Islet precursor cell (in vitro differentiated cells): ENCODE measurements at places on chromosomes 6 and 20.
A peak's percentile ranks its signal among the peaks of the same experiment; 100 is the strongest.

GRCh38 chr6:108080010-108080780 is 5.7 kb upstream of the OSTM1 start:
- DNase-seq, result peak; percentile 95

DNA sequence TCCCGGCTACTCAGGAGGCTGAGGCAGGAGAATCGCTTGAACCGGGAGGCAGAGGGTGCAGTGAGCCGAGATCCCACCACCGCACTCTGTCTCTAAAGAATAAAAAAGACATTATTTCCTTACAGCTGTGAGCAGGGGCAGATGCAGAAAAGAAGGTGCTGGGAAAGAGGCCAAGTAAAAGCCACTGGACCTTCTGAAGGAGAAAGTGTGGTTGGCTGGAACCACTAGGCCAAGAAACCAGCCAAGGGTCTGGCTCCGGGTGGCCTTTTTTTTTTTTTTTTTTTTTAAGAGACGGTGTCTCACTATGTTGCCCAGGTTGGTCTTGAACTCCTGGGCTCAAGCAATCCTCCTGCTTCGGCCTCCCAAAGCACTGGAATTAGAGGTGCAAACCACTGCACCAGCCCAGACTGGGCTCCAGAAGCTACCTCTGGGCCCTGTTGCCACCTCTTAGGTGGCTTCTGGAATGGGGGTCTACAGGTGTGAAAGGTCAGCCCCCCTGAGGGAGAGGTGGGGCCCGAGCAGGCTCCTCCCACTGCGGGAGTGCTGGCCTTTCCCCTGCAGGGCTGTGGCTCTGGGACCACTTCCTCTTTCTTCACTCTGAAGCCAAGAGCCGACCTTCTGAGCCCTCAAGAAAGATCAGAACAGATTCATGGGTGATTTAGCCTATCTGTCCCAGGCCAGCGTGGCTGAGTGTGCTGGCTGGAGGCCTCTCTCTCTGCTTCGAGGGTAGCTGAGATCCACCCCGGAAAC is at the start of gene FGD2:
Gene FGD2, plus strand, starts transcription at position 595 of the 750 bp plus-strand sequence. CDS start 163 bp downstream, outside the sequence.
- no peak for DNase-seq

GRCh38 chr6:52515219-52515960 is 61.5 kb downstream of the TRAM2 start:
- DNase-seq, result no peak

- DNase-seq, result no peak
These were observed 256.5 kb downstream of the TAF4 start for GRCh38 chr20:61809006-61809770.

- no peak for DNase-seq
These were observed 130.1 kb upstream of the SLC2A12 start for GRCh38 chr6:134182528-134182927.

GRCh38 chr6:40852779-40853373 is 186.1 kb downstream of the UNC5CL start:
- peak; percentile 89 for DNase-seq

GRCh38 chr20:22575087-22575721 is 9.2 kb downstream of the FOXA2 start:
- no peak for DNase-seq

DNA sequence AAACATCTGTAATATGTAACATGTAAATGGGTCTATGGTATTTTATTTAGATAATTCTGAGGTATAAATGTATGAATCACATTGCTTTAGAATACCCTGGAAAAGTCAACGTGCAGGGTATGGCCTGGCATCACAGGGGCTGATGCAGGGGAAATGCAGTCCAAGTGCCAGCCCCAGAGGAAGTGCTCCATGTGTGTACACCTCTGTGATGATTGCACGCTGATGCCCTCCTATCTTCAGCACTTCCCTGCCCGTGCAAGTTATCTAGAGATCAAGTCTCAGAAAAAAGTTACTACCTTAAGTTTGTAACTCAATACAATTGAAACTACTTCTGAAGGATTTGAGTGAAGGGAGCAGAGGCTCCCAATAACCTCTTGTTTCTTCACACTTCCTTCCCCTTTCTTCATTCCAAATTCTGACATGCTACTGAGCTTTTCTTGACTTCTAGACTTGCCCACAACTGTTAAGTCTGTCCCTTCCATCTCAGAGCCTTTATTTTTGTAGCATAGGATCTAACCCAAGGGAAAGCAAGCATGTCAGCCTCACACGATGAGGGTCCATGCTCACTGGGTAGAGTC is 2.2 kb downstream of the SMLR1 start:
- DNase-seq, result no peak

DNA sequence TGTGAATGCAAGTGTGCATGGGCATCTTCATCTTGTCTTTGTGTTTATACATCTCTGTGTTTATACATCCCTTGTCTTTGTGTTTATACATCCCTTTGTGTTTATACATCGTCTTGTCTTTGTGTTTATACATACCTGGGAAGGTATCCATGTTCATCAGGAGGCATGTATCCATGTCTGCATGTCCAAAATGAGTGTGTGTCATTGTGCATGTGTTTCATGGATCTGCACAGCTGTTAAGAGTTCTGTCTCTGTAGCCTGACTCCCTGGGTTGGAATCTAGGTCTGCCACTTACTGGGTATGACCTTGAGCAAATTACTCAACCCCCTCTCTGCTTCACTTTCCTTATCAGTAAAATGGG is 50.1 kb upstream of the SIRPA start:
- no peak for DNase-seq

DNA sequence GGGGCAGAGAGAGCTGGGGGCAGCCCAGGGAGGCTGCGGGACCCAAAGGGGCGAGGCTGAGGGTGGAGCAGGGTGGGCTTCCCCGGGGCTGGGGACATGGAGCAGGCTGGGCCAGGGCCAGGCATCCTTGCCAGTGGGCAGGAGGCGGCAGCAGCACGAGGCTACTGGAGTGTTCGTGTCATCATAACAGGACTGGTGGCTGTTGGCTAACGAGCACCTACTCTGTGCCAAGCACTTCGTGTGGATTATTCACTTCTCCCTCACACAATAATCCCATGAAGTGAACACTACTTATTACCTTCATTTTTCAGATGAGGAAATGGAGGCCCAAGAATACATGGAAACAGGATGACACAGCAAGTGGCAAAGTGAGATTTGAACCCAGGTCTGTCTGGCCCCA is 41.7 kb downstream of the GRM4 start:
- DNase-seq, result no peak

- DNase-seq, result no peak
These were observed 1950.9 kb upstream of the DEFB115 start for GRCh38 chr20:29306390-29307072.

GRCh38 chr6:169312658-169313346 is 59.2 kb upstream of the THBS2 start:
- no peak for DNase-seq

- DNase-seq, result no peak
These were observed 73.4 kb downstream of the ZNF133 start for GRCh38 chr20:18361678-18362077.

DNA sequence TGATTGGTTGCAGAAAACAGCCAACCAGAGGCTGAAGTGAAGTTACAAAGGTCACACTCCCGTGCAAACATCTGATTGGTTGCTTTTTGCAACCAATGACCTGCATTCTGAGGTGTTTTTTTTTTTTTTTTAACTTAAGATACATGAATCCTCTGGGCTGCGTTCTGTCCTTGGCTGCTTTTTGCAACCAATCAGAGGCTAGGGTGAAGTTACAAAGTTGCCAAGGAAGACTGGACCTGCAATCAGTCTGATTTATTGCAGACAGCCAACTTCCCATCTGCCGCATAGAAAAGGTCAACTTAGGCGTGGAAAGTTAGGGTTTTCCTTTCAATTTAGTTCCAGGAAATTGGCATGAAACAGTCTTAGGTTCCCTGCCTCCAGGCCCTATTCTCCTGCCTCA is 292.9 kb downstream of the PLCB1 start:
- no peak for DNase-seq
